ENCODE measurements at places on chromosomes 5 and 9.

DNA sequence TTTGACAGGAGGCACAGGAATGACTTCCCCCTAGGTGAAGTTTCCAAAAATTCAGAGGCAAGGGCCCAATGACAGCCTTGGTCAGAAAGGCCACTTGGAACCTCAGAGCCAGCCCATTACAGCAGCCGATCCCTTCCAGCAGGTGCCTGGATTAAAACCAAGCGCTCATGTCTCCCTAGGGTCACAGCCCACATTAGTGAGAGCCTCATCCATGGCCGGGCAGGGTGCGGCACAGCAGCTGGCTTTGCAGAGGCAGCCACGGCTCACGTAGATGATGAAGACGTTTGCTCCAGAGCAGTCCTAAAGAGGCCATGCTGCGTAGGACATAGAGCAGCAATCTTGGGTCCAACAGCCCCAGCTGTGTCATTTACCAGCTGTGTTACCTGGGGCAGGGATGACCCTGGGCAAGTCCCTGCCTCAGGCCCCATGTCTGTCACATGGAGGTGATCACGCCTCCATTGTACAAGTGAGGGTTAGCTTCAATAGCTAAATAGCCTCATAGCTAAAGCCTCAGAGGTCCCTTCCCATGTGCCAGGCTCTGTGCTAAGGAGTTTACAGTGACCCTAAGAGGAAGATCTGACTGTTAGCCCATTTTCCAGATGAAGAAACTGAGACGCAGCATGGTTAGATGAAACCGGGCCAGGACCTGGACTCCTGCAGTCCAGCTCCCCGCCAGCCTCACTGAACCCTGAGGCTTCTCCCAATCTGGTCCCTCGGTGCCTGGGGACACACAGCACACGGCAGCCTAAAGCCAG is 39.2 kb downstream of the NEK6 start:
- DNase-seq, result no peak

- DNase-seq, result no peak
These were observed 125.1 kb upstream of the OSMR start for GRCh38 chr5:38720554-38721361.

DNA sequence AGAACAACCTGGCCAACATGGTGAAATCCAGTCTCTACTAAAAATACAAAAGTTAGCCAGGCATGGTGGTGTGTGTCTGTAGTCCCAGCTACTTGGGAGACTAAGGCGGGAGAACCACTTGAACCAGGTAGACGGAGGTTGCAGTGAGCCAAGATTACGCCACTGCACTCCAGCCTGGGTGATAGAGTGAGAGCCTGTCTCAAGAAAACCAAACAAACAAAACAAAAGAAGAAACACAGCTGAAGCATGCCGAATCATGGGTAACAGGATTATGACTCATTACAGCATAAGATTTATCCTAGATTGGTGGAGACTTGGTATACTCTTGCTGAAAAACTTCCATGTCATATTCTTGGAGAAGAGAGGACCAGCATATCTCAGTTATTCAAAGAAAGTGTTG is 236.7 kb upstream of the CCNH start:
- DNase-seq, result no peak

DNA sequence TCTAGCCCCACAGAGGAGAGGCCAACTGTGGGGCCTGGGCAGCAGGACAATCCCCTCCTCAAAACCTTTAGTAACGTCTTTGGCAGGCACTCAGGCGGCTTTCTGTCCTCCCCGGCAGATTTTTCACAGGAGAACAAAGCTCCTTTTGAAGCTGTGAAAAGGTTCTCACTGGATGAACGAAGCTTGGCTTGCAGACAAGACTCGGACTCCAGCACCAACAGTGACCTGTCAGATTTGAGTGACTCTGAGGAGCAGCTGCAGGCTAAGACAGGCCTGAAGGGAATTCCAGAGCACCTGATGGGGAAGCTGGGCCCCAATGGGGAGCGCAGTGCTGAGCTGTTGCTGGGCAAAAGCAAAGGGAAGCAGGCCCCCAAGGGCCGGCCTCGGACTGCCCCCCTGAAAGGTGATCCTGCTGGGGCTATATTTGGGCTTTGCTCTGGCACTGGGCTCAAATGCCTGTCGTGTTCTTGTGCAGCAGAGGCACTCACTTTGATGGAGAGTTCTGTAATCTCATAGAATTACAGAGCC is 39.4 kb downstream of the KDM3B start:
- no peak for DNase-seq

DNA sequence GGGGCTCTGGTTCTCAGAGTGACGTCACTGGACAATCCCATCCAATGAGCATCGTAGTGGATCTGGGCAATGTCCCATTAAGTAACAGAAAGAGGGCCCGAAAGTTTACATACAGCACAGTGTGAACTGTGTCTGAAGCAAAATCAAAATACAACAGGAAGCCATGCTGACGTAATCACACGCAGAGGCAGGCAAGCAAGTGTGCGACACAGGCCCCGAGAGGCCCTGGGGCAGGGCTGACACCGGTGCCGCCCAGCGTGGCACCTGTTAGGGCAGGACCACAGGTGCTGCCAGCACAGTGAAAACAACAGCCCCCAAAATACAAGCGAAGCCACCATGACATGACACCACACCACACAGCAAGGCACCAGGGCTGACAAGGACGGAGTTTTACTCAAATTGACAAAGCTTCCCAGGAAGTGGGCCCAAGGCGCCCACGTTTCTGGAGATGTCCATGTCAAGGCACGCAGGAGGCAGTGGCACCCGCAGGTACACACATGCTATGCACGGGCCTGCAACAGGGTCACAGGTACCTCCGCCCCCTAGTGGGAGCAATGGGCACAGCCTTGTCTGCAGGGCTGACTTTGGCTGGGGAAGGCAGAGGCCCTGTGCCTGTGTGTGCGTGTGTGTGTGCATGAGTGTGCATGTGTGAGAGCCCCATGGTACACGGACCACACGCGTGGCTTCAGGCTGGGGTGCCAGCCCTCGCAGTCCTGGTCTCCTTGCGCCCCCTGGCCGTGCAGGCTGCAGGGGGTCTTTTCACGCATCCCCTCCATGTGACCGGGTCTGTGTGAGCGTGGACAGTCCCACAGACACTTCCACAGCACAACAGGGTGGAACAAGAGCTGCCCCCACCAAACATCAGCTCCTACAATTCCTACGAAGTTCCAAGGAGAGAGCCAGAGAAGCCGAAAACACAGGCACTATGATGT is 19.6 kb downstream of the QSOX2 start:
- peak; percentile 78 for DNase-seq

DNA sequence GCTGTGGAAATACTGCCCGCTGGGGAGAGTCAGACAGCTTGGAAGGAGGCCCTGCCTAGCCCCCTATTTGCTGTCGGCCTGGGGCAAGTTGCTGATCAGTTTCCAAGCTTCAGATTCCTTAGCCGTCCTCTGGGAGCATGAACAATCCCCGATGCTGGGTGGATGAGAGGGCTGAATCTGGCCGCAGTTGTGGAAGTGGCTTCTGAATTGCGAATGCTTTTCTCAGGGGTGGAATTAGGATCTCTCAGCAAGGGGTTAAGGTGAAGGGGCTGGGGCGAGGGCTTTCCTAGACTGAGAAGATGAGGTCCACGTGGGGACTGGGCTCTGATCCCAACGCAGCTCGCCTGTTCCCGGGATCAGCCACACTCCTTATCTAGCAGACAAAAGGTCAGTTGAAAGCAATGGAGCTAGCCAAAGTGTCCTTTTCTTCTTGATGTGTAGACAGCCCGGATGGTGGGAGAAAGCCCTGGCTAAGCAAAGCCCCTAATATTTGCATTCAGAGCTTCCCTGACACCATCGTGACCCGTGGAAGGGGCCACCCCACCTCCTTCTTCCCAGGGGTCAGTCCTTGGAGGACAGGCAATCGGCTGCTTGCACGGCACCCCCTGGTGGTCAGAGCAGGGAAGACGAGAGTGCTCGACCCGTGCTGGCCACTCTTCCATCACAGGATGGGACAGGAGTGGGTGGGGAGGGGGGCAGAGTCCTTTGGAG is 54.9 kb downstream of the COL15A1 start:
- peak; percentile 91 for DNase-seq

- DNase-seq, result peak; percentile 44
These were observed 191.4 kb downstream of the TMEM167A start for GRCh38 chr5:82885627-82886389.

DNA sequence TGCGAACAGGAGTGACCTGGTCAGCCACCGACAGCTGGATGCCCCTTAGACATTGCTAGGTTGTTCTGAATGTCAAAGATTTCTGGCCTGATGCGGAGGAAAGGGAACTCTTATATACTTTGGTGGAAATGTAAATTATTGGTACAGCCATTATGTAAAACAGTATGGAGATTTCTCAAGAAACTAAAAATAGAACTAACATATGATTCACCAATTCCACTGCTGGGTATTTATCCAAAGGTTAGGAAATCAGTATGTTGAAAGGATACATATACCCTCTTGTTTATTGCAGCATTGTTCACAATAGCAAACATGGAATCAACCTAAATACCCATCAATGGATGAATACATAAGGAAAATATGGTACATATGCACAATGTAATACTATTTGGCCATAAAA is 31.8 kb downstream of the DMRT3 start:
- DNase-seq, result peak; percentile 33

DNA sequence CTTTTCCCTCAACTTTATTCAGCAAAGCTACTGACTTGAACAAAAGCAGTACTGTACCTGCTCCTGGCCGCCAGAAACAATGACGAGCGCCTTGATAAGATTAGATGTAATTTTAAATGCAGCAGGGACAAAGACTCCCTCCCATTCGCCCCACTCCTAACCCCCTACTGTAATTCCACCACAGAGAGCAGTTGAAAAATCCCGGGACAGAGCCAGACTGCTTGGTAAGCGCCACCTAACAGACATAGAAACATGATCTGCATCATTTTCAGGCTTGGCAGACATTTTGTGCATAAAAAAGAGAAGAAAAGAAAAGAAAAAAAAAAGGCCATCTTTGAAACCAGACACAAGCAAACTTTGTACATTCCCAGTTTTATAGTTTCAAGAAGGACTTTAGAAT is 81.9 kb downstream of the ISL1 start:
- no peak for DNase-seq

DNA sequence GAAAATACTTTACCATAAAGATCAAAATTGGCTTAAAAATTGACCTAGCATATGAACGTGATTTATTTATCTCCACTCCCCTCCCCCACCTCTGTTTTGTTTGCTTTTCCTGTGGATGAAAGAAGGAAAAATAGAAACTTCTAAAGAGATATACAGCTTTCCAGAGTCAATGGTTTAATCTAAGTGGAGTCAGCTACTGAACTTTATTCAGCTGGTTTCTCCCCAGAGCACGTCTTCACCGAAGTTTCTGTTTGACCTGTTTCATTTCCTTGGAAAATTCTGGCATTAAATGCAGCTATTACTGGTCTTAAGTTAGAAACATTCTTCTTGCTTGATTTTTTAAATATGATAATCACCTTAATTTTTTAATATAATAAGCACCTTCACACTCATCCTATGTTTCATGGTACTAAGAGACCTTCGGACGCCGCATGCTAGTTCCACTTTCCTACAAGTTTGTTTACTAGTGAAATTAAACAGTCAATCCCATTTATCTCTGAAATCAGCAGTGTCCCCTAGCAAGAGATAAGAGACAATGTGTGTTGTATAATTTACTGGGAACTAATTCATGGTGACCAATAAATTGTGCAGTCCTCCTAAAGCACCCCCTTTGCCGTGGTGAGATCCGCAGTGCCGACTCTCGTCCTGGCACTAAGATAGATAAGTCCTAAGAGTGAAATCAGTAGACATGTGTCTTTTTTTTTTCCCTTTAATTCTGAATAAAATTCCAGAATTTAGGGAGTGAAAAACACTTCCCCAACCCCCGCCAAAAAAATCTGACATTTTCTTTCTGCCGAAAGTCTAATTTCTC is 89.9 kb downstream of the ARL15 start:
- no peak for DNase-seq

- DNase-seq, result no peak
These were observed 6.3 kb downstream of the EDIL3 start for GRCh38 chr5:84378420-84378819.

- DNase-seq, result no peak
These were observed 25.3 kb downstream of the DAP start for GRCh38 chr5:10735569-10736276.

GRCh38 chr5:177553671-177554429 is 513 bp downstream of the FAM193B start:
- DNase-seq, result peak; percentile 60

DNA sequence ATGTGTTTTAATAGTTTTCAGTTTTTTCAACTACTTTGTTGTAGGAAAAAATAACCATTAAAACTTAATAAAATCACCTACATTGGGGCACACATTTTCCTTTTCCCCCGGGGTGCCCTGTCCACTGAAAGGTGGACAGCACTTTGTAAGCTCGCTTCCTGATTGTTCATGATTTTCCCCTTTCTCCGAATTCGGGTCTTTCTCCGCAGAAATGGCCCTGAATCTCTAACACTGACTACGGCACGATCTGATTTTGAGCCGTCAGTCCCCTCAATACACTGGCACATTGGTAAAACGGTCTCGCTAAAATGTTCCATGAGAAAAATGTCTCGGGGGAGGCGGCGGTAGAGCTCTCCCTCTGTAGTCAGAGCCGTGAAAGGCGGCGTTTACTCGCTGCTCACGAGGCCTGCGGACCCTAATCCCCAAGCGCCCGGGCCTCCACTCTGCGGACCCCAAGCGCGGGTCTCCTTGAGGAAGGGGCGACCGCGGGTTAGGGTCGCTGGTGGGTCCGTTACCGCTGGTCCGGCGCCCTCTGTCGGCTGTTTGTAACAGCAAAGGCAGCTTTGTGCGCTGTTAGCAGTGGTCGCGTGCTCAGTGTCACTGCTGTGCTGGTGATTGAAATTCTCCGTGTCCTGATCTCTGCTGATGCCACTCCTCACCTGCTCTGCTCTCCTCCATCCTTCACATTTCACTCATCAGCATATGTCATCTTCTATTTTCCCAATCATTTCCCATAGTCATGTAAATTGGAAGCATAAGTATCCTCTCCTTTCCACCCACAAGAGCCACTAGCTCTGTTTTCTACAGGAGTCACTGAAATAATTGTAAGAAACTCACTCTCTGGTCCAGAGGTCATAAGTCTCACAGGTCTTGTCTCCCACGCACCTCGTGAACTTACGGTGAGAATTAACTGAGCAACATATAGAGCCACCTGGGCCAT is 10.8 kb upstream of the IFNA2 start:
- peak; percentile 62 for DNase-seq

GRCh38 chr9:72039532-72039931 is 20.9 kb downstream of the C9orf57 start:
- DNase-seq, result no peak

DNA sequence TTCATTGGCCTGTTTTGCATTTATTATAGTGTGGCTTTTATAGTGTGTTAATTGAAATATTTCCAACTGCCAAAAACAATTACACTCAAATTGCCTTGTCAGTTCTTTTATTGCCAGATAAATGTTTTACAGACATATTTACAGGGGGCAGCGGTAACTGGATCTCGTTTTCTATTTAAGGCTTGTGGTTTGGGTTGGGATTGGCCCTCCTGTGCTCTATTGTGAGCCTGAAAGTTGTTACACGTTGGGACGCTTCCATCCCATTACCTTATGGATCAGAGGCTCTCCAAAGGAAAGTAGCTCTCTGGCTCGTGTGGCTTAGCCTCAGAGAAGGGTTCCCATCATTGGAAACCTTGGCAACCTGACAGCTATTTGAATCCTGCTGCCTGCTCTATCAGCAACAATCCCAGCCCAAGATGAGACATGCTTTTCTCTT is 20.8 kb downstream of the DNAI1 start:
- no peak for DNase-seq

Measured in suppressor macrophage treated with lipopolysaccharide for 1 hour (primary cell).